ENCODE measurements at places on chromosomes 13 and 19.

- no peak for DNase-seq
These were observed 27.2 kb downstream of the RCBTB2 start for GRCh38 chr13:48505597-48506091.

- DNase-seq, result no peak
These were observed 3.9 kb upstream of the CEBPA start for GRCh38 chr19:33306191-33306590.

- DNase-seq, result no peak
These were observed 35.1 kb downstream of the ZNF433 start for GRCh38 chr19:12000152-12000981.

GRCh38 chr19:32231691-32232090 lies 113.7 kb upstream of the ZNF507 start:
- DNase-seq, result no peak

GRCh38 chr13:30978981-30979956 lies 46.8 kb downstream of the TEX26 start:
- peak; percentile 5 for DNase-seq

- DNase-seq, result no peak
These were observed 587 bp downstream of the B9D2 start for GRCh38 chr19:41363371-41363752.

DNA sequence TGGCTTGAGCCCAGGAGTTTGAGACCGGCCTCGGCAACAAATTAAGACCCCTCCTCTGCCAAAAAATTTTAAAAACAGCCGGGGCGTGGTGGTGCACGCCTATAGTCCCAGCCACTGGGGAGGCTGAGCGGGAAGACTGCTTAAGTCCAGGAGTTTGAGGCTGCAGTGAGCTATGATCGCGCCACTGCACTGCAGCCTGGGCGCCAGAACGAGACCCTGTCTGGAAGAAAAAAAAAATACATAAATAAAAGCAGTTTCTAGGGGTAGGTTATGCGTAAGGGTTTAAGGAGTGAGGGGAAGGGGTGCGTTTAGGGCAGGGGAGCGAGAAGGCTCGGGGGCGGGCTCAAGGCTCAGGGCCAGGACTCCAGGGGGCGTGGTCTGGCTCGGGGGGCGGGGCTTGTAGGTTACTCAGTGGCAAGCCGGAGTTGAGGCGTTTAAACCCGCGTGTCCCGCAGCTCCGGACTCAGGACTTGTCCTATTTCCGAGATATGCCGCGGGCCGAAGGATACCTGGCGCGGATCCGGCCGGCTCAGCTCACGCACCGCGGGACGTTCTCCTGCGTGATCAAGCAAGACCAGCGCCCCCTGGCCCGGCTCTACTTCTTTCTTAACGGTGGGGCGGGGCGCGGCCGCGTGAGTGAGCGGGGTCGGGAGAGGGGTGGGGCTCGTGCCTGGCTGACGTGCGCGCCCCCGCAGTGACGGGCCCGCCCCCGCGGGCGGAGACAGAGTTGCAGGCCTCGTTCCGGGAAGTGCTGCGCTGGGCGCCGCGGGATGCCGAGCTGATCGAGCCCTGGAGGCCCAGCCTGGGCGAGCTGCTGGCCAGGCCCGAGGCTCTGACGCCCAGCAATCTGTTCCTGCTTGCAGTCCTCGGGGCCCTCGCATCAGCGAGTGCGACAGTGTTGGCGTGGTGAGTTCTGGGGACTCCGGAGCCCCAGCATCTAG lies 10.7 kb downstream of the SPACA6 start:
- no peak for DNase-seq

DNA sequence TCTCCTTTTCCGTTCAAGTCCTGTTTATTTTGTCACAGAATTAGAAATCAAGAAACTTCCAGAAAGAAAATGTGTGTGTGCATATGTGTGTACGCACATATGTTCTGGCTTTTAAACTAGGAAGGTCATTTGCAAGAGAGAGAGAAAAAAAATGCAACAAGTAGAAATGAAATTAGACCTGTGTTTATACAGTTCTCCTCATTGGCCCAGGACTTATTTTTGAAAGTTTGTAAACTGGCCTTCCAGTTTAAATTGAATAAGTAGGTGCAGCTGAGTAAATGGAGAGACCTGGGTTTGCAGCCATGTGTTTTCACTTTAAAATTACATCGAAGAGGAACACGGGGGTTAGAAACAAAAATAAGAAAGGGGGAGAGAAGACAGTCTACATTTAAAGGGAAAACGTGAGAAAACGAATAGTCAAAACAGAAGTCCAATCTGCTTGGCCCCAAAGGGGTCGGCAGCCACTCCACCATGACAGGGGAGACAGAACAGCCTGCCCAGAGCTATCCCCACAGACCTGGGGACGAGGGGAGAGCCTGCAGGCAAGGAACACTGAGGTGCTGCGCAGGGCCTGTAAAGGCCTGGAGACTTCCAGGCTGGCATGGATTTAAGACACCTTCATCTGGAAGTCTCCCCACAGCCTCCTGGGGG lies 216.8 kb upstream of the MAB21L1 start:
- DNase-seq, result no peak

DNA sequence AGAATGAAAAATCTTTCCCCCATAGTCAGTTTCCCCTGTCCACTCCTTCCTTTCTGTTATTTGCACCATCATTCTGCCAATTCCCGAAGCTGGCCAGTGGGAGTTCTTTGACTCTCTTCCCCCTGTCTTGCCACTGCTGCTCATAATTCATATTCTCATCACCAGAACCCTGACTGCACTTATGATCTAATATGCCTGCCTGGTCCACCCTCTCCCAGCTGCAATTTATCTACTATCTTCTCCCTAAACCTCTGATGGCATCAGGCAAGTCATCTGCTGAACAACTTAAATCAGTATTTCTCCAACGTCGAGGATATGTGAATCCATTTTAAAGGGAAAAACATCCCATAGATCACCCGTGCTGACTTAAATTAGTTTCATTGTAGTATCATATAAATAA lies 458.0 kb upstream of the GPC6 start:
- no peak for DNase-seq

- DNase-seq, result no peak
These were observed 10.2 kb downstream of the EPSTI1 start for GRCh38 chr13:42981853-42982252.

DNA sequence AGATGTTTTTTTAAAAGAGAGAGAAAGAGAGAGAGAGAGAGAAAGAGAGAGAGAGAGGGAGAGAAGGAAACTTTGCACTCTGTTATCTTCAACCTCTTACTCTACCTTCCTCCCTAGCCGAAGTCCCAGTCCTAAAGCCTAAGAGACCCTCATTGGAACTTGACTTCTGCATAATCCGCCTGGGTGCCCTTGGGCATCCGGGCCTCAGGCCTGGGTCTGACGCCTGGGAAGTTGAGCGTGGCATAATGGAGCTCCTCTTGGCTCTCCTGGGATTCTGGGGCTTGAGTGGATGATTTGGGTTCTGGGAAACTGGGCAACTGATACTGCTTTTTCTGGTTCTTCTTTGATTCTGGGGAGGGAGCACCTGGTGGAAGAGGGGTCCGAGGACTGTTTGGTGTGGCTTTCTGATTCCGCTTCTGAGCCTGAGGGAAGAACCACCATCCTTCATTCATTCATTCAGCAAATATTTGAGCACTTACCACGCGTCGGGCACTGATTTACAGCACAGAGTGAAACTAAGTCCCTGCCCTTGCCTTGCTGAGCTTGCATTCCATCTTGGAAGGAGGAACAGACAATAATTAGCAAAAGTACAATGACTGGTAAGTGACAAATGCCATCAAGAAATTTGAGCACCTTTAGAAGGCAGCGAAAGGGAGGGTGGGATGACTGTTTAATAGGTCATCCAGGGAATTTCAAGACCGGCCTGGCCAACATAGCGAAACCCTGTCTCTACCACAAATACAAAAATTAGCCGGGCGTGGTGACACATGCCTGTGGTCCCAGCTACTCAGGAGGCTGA lies 6.3 kb downstream of the SIGLEC10 start:
- DNase-seq, result no peak

GRCh38 chr19:18503337-18503970 lies 18.4 kb downstream of the ELL start:
- no peak for DNase-seq

DNA sequence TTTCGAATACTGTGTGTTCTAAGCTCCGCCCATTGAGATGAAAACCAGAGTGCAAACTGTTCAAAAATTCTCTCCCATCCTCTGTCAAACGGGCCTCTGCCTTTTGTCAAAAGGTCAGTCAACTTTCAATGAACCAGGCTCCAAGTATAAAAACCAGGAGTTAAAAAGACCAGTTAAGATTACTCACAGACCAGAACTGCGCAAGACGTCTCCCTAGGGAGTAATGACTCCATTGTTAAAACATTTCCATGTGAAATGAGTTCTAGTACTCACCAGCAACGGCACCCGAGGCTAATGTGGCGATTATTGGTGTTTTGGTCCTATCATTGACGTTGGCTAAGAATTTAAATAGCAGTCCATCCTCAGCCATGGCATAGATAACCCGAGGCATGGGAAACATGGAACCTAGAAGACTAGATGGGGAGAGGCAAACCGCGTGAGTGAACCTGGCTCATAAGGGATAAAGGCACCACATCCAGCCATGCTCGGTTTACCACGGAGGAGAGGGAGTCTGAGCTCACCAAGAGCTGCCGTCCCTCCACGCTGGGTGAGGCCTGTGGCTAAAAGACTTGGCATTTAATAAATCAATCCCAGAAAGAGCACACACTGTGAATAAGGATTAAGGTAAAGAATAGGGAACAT lies 73.3 kb downstream of the SLC7A1 start:
- DNase-seq, result no peak

DNA sequence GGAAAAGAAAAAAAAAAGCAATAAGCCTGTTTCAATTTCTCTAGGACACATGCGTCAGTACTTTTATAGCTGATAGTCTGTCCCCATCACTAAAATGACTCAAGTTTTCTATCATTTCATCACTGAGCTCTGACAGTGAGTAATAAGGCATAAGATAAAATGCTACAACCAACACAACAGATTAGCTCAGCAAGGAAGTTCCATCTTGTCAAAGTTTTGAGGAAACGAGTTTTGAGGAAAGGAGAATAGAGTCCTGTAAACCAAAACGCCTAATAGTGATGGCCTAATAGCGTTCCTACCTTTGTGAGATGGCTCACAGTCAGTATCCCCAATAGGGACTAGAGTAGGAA lies 145.1 kb downstream of the LACC1 start:
- no peak for DNase-seq

GRCh38 chr19:52734893-52735661 lies at the start of gene ZNF611:
Gene ZNF611, minus strand, starts transcription at chr19:52735044. Its CDS starts 19,150 bp downstream, at chr19:52715894.
- peak; percentile 82 for DNase-seq

- no peak for DNase-seq
These were observed 5.1 kb downstream of the FSTL3 start for GRCh38 chr19:681029-682019.

DNA sequence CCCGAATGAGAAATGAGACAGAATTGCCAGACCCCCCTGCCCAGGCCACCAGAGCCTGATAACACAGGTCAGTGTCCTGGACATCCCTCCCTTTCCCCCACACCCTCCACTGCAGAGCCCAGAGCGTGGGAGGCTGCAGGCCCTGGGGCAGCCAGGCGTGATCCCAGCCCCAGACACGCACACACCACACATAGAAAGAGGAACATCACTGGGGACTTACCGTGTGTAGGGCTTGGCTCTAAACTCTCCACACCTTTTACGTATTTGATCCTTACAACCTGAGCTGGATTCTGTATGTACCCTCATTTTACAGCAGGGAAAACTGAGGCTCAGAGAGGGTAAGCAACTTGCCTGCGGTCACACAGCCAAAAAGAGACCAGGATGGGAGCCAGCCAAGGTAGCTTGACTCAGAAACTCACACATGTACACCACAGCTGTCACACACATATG lies 334 bp upstream of the ANGPTL6 start:
- no peak for DNase-seq
